ENCODE measurements at places on chromosomes 12 and 14. TPM values are rescaled to one million over a fixed set of nuclear protein-coding genes. Genes with fewer than 3 reads are reported as not detected.

The PIWIL1 gene
- total RNA-seq: not detected

- no peak for DNase-seq
These were observed 1147.3 kb upstream of the TMEM132C start for GRCh38 chr12:127119600-127120140.

DNA sequence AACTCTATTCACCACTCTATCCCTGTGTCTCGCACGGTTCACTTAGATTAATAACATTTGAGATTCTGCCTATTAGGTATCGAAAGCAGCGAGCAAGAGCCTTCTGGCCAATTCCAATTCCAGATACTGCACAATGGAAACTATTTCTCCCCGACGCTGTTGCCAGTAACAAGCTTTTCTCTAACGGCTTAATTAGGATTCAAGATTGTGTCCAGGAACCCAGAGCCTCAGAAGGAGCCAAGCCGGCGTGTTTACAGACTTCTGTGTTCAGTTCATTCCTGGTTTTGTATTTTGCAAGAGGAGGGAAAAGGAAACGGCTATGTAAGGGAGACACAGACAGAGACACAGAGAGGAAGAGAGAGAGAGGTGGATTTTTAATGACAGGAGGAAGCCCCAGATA lies 185.6 kb downstream of the DICER1 start:
- DNase-seq: no peak

The KRT8 gene
- 768 TPM for total RNA-seq

The KCNC2 gene
- total RNA-seq: 2.5 TPM

DNA sequence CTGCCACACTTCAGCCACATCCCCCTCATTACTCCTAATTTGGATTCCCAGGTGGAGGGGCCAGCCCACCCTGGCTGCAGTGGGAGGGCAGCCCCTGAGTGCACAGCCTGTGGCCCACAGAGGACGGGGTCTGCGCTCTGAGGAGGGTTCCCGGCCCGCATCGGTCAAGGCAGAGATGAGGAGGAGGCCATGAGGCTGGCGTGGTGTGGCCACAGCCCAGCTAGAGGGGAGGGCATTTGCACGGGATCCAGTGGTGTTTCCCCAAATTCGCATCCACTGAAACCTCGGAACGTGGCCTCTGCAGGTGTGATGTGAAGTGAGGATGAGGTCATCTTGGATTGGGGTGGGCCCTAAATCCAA lies 38.1 kb upstream of the FBRSL1 start:
- no peak for DNase-seq

GRCh38 chr12:89041078-89041477 lies 311.2 kb downstream of the DUSP6 start:
- DNase-seq: no peak

- no peak for DNase-seq
These were observed 450.0 kb upstream of the FAR2 start for GRCh38 chr12:28699029-28699428.

The RAD9B gene
- total RNA-seq: 0.46 TPM

DNA sequence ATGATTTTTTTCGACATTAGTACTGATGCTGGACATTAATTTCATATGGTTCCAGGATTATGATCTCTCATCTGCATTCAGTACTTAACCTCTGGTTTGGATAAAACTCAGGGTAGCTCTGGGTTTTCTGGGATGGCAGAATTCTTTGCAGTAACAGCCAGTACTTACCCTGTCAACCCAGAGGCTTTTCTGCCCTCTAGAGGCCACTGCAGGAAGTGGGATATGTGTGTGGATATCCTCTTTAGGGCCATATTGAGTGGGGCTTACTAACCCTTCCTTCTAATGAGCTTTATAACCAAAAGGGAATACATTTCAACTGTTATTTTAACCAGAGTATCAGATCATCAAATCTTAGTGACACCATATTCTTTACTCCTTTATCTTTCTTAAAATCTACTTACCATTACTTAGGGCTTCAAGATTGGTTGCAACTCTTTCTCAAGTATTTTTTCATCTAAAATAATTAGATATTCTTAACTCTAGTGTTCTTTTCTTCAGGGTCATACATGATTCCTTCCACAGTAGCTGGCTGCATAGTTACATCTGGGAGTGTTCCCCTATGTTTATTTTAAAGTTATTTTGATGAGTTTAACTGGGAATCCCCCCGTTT lies 488.0 kb upstream of the STXBP6 start:
- DNase-seq: no peak

DNA sequence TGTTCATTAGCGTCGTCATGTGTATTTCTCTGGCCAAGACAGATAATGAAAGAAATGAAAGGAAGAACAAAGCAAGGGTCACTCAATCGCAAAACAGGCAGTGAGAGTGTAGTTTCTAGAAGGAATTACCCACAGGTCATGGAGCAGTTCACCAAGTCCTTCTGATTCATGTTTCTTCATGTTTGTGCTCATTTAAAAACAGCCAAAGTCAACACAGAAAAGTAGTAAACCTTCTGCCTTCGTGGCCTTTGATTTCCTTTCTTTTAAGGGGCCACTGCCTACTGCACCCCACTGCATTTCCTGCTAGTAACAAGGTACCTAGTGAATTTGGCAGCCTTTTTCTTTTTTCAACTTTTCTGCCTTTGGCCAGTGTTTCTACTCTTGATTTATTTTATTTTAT lies 75.1 kb downstream of the KCNK13 start:
- no peak for DNase-seq

GRCh38 chr12:87283111-87283510 lies 746.1 kb downstream of the C12orf50 start:
- no peak for DNase-seq

DNA sequence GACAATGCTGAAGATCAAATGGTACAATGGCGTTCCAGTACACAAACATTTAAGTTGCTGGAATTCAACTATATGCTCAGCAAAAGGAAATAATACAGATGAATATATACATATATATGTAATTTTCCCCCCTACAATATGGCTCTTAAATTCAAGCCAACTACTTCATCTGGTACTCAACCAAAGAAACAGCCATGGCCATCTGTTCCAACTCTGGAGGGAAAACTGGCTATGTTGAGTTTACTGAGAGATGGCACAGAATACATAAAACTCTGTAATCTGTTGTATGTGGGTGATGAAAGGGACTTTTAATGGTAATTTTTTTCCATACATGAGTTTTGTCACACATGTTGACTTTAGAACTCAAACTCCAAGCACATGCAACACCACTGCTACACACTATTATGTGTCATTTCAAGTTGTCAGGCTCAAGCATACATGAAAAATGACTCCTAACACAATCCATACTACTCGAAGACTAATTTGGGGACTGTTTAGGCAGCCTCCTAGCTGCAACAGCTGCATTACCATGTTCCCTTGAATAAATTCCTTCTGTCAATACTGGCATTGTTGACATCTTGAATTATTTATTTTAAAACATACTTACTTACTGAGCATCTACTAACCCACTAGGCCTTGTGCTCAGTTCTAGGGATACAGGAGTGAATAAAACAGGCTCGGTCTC lies 38.2 kb upstream of the MAP3K9 start:
- no peak for DNase-seq

The ADAMTS20 gene
- total RNA-seq: 1.2 TPM

DNA sequence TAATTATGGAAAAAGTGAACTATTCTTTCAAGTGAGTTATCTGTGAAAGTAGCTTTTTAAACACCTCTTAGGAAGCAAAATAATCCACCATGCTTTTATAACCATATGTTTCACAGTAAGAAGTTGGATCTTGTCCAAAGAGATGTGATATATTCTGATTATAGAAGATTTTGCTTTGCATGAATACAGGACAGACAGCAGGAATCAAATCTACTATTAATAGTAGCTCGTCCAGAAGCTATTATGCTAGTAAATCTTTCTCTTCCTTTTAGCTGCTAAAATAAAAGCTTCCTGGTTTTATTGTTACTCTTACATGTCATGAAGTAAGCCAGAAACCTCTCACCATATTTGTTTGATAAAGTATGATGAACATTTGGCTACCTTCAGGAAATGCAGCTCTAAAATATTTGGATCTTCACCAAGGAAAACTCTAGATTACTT lies 257.0 kb downstream of the IPO8 start:
- DNase-seq: no peak

DNA sequence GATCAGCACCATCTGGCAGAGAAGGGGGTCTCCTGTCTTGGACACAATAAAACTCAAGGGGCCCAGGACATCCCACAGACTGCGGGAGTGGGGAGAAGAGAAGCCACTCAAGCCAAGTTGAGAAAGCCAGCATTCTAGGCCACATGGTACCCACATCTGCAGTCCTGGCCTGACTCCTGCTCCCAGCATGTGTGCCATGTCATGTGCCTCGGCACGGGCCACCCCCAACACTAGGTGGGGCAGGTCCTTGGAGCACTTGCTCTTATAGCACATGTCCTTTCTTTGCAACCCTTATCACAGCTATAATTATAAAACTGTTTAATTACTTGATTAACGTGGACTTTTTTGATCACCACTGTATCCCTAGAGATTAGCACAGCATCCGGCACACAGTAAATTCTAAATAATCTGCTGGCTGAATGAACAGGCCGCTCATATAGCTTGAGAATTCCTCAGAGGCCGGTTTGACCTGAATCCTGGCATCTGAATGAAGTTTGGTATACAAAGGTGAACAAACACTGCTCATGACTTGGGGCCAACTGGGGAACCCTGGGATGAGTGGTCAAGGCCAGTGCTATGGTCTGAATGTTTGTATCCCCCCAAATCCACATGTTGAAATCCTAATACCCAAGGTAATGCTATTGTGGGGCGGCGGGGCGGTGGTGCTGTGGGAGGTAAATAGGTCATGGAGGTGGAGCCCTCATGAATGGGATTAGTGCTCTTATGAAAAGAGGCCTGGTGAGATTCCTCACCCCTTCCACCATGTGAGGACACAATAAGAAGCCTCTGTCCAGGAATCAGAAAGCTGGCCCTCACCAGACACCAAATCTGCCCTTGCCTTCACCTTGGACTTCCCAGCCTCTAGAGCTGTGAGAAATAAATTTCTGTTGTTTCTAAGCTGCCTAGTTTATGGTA lies 6.6 kb downstream of the NCKAP5L start:
- DNase-seq: no peak

DNA sequence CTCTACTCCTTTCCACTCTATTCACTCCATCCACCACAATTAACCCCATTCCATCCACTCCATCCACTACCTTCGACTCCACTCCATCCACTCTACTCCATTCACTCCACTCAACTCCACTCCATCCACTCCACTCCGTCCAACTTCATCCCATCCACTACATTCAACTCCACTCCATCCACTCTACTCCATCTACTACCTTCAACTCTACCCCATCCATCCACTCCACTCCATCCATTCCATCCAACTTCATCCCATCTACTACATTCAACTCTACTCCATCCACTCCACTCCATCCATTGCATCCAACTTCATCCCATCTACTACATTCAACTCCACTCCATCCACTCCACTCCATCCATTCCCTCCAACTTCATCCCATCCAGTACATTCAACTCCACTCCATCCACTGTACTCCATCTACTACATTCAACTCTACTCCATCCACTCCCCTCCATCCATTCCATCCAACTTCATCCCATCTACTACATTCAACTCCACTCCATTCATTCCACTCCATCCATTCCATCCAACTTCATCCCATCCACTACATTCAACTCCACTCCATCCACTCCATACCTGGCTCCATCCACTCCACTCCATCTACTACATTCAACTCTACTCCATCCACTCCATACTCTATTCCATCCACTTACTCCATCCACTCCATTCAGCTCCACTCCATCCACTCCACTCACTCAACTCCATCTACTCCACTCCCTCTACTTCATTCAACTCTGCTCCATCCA lies 16.4 kb downstream of the HNF1A start:
- no peak for DNase-seq

The CD63 gene
- 567 TPM for total RNA-seq

DNA sequence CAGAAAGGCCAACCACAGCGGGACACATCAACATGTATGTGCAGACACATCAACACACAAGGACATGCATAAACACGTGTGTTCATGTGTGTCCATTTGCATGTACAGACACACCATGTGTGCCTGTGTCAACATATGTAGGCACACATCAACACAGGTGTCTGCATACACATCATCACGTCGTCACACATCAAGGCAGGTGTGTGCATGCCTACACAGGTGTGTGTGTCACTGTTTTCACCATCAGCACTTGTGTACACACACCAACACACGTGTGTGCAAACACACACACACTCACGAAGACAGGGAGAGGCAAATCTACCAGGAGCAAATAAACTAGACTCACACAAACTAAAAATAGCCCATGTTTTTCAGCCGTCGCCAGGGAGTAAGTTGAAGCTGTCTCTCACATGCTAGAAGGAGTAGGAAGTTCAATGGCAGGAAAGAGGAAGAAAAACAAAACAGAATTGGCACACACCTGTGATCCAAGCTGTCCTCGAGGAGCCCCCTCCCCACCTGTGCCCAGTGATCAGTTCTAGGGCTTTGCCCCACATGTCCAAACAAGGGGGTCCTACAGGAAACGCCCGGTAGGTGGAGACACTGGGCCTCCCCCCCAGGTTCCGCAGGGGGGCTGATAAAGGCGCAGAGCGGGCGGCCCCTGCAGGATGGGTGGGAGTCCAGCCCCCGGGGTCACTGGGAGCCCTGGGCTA lies 7.4 kb downstream of the SCARB1 start:
- DNase-seq: no peak

GRCh38 chr14:89641495-89642175 lies 224.6 kb upstream of the FOXN3 start:
- DNase-seq: no peak

Measured in type B pancreatic cell (in vitro differentiated cells).